Fibroblast of skin of abdomen (primary cell): ENCODE measurements at places on chromosomes 6 and 20.

GRCh38 chr20:52963131-52963530 is 9.0 kb upstream of the TSHZ2 start:
- peak; percentile 82 for DNase-seq

GRCh38 chr20:41862476-41862875 is 244.3 kb upstream of the CHD6 start:
- no peak for DNase-seq

DNA sequence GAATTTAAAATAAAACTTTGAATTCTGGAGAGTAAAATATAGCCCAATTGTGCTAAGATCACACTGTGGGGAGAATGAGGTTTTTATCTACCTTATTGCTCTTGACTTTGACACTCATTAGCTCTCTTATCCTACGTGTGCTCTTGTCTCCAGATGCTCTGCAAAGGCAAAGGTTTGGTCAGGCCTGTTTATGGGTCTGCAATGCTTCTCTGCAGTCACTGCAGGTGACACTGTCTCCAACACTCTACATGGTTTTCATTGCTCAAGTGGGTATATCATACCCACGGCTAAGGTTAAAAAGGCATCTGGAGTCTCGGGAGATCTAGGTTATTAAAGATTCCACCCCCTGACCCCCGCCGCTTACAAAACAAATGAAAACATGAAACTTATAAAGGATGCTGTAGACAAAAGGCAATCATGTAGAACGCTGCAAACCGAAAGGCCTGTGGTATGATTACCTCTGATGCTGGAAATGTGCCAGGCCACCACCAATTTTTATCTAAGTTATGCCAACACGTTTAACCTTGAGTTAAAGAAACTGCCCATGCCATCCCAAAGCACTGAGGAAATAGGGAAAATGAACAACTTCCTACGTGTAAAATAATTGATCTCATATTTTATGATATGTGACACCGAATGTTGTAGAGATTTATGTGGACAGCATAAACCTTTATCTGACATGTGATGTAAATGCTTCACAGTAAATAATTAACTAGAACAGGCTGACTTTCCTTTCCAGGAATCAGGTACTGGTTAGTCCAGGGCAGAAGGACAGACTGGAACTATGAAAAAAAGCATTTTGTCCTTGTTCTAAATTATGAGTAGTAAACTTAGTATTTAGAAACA is 238.2 kb upstream of the NOX3 start:
- DNase-seq = no peak

DNA sequence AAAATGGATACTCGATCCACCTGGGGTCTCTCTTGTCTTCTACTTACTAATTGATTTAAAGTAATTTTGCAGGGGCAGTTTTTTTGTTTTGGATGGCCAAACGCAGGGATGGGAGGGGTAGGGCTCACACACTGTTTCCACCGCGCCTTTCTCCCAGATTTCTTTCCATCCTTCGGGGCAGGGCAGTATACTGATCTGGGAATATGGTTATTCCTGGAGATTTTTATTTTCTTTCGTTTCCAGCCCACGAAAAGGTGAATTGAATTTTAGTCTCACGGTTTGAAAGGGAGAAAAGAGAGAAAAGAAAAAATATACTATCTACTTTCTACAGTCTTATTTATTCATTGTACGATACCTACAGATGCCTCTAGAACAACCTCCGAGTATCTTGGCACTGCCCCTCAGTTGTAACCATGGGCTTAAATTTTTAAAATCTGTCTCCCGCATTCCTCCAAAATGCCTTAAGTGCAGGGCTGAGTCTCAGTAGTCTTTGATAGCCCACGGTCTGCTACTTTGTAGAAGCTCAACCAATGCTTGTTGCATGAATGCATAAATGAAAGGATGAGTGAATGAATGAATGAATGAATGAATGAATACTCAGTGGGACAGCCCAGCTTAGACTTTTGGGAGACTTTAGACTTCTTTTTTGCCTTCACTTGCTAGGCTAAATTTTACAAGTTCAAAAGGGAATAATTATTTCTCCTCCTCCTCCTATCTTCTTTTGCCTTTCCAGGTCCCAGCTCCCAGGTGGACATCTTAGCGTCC is 18.1 kb upstream of the TRIM27 start:
- DNase-seq = no peak

DNA sequence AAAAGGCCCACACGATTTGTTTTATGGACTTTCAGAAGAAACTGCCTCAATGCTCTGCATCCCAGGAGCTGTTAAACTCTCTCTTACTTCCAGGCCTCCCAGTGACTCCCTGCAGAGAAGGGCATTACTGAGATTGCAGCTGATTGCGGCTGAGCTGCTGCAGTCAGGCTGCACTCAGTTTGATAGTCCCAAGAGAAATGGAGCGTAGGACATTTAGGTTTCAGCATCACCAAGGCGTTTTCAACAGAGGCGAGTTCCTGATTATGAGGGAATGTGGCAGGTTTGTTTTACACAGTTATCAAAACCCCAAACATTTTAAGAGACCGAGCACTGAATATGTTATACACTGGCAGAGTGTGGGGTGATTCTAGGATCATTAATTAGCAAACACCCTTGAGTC is 145.6 kb downstream of the TBX18 start:
- DNase-seq = peak; percentile 62

- DNase-seq = no peak
Measured at GRCh38 chr6:43804550-43805223, 34.7 kb downstream of the VEGFA start.

- DNase-seq = no peak
Measured at GRCh38 chr6:50970908-50971307, 152.2 kb downstream of the TFAP2B start.

- no peak for DNase-seq
Measured at GRCh38 chr20:4484379-4484997, 237.2 kb upstream of the PRND start.

GRCh38 chr20:15022921-15023320 is 685.5 kb upstream of the FLRT3 start:
- DNase-seq = no peak

DNA sequence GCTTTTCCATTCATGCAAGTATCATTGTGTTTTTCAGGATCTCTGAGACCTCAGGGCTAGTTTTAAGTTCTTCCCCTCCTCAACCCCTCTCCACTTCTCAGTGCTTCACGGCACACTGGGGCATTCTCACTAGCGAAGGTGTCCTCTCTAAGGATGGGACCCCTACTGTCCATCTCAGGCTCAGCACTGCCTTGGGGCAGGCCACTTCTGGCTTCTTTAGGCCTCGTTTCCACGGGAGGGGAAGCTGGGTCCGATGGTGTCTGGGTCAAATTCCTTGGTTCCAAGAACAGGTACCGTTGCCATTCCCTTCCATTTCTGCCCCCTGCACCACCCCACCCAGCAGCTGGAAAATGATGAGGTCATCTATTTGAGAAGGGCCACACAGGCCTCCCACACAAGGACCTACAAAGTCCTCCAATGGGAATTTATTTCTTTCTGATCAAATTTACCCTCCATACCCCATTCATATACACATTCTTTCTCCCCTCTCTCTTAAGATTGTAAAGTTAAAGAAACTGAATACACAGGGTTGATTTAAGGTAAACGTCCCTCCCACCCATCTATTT is 17.2 kb downstream of the GNAS start:
- DNase-seq = no peak

GRCh38 chr6:118260833-118261232 is 287.3 kb upstream of the PLN start:
- DNase-seq = no peak

- no peak for DNase-seq
Measured at GRCh38 chr6:32375739-32376529, 4.2 kb upstream of the TSBP1 start.

GRCh38 chr6:117253785-117254184 is 11.6 kb upstream of the VGLL2 start:
- no peak for DNase-seq

- DNase-seq = no peak
Measured at GRCh38 chr6:25337431-25337830, 58.3 kb downstream of the CARMIL1 start.

DNA sequence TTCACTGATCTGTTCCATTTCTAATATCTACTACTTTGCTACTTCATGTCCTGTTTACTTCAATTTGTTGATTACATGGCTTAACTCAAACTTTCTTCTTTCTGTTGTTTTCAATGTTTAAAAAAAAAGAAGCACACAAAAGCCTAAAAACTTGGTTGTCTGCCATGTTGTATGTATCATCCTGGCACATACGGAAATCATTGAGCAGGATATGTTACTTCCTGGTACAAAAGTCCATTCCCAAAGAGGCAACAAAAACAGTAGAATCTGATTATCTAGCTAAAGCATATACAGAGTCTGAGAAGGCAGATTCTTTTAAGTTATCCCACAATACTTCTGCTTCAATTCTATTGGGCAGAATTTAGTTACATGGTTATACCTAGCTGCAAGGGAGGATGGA is 14.5 kb upstream of the COL12A1 start:
- peak; percentile 49 for DNase-seq

DNA sequence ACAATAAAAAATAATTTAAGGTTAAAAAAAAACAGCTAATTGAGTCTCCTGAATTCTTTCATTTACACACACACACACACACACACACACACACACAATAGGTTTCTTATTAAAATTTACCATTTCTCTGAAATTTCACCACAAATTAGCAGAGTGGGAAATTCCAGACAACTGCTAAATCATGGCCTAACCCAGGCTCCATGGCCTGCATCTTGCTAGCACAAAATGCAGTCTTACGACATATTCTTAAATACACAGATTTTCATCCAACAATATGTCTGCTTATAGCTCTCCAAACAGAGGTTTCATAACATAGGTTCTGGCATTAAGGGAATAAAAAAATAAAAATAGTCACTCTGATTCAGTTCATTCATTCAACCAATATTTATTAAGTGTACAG is 46.9 kb downstream of the SOD2 start:
- peak; percentile 50 for DNase-seq

DNA sequence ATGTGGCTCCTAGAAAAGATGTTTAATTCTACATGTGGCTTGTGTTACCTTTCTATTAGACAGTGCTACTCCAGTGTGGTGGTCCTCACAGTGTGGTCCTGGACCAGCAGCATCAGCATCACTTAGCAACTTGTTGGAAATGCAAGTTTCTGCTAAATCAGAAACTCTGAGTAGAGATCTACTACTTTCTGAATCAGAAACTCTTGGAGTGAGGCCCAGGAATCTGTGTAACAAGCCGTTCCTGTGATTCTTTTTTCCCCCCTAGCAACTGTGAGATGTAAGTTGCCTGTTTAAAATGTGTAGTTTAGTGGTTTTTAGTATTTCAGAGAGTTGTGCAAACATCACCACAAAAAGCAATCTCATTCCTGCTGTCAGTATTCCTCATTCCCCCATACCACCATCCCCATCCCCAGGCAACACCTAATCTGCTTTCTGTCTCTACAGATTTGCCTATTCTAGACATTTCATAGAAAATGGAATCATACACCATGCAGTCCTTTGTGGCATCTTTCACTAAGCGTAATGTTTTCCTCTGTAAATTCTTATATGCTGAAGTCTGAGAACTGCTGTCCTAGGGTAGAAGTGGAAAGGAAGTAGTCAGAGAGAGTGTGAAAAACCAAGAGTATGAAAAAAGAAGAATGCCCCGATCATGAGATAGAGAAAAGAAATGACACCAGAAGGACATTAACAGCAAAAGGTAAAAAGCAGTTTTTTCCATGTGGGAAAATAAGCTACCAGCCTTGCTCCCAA is 18.9 kb upstream of the BTBD9 start:
- no peak for DNase-seq

DNA sequence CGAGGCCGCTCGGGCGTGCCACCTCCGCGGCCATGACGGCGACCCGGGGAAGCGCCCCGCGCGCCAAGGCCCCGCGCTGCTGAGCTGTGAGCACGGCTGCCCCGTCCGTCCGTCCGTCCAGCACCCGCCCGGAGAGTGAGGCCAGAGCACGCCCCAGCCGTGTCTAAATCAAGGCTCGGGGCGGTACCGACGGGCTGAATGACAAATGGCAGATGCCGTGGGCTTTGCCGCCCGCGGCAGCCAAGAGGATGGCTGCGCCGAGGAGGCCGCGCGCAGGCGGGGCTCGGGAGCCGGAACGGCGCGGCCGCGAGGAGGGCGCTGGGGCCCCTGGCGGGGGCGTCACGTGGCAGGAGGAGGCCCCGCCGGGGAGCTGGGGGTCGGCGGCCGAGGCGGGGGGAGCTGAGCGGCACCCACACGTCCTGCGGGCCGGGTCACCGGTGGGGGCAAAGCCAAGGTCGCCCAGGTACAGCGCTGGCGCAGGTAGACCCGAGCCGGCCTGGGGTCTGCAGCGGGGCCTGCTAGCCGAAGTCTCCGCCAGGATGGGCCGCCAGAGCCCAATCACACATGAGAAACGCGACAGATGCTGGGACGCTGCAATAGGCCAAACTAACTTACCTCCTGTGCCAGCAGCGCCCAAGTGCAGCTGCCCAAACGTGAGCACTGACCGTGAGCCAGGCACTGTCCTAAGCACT is at the start of gene PLAGL1:
Gene PLAGL1 (minus strand): TSS at position 140 of the 692 bp plus-strand sequence. CDS start 60,123 bp downstream, outside the sequence.
- DNase-seq = peak; percentile 66

GRCh38 chr20:38805502-38805957 is at the start of gene PPP1R16B:
Gene PPP1R16B, plus strand, starts transcription at chr20:38805697. Its CDS starts 30,229 bp downstream, at chr20:38835926.
- DNase-seq = peak; percentile 3

- no peak for DNase-seq
Measured at GRCh38 chr20:53181866-53182376, 209.8 kb downstream of the TSHZ2 start.
